ENCODE measurements at places on chromosomes 5 and 9. TPM values are rescaled to one million over a fixed set of nuclear protein-coding genes. Genes with fewer than 3 reads are reported as not detected.

DNA sequence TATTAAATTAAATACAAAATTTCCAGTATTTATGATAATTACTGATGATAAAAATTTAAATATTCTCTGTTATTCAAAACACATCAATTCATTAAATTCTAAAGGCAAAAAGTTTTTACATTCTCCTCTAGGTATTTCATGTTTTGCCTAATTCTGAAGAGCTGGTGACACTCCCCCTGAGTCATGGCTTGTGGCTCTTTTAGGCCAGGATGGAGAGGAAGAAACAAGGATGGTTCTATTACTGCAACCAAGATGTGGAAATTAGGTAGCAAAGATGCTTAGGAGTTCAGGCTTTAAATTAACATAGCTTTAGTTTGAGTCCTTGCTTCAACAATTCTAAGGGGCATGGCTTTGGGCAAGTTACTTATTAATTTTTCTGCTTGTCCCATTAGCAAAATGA is 1295.8 kb downstream of the EFNA5 start:
- DNase-seq = no peak
- H3K36me3 ChIP-seq = no peaks in the 10 kb centered on the region
- H3K4me1 ChIP-seq = no peaks in the 10 kb centered on the region
- H3K4me3 ChIP-seq = no peak overlapping the region
- no peaks in the 10 kb centered on the region for H3K27me3 ChIP-seq
- no peak overlapping the region for H3K27ac ChIP-seq

DNA sequence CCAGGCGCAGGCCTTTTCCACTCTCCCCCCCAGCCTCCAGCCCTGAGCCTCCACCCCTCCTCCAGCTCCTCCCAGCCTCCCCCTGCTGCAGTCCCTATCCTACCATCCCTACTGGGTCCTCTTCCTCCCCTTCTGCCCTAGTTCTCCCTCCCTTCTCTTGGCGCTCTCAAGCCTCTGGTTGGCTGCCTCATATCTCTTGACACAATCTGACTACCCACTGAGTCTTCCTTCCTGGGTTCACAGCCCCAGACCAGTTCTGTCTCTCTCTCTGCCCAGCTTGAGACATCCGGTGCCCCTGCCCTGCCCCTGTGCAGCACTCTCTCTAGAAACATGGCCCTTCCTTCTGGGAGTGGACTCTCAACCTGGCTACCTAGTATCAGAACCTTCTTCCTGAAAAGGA is 76.2 kb downstream of the TSPAN17 start:
- no peaks in the 10 kb centered on the region for H3K4me1 ChIP-seq
- H3K27me3 ChIP-seq = peaks cover 60% of the 10 kb centered on the region
- no peak overlapping the region for H3K27ac ChIP-seq
- no peak overlapping the region for H3K4me3 ChIP-seq
- DNase-seq = no peak

DNA sequence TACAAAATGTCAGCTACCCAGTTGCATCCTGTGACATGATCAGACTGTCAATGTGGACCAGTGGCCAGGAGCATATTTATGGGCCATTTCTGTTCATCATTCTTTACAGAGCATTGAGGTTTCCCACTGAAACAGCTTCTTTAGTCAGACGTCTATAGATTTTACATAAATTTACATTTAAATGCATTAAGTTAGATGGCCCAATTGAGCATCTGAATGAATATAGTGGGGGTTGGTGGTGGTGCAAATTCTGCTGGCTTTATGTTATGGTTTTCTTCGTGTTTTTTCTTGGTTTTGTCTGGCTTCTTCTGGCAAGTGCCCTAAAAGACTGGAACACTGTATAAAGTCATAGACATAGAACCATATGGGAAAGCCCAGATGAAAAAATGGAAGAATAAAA is 214.1 kb downstream of the PJA2 start:
- no peaks in the 10 kb centered on the region for H3K36me3 ChIP-seq
- DNase-seq = no peak

GRCh38 chr5:101679816-101680215 is 616.3 kb downstream of the SLCO4C1 start:
- H3K4me3 ChIP-seq = no peak overlapping the region
- DNase-seq = peak; percentile 27
- no peaks in the 10 kb centered on the region for H3K36me3 ChIP-seq
- no peaks in the 10 kb centered on the region for H3K4me1 ChIP-seq
- H3K27me3 ChIP-seq = no peaks in the 10 kb centered on the region

- H3K27me3 ChIP-seq = no peaks in the 10 kb centered on the region
- peak overlapping the region; percentile 21 for H3K27ac ChIP-seq
- DNase-seq = peak; percentile 77
Observed at GRCh38 chr5:61673007-61673735, 341.1 kb downstream of the ZSWIM6 start.

DNAI1 gene
- total RNA-seq = not detected

AMBP gene
- total RNA-seq = not detected

Measured in PC-3 (cell line).